ENCODE measurements at places on chromosomes 5 and 9.

- no peak for DNase-seq
These were observed 75.1 kb upstream of the SLC25A51 start for GRCh38 chr9:37978983-37979382.

DNA sequence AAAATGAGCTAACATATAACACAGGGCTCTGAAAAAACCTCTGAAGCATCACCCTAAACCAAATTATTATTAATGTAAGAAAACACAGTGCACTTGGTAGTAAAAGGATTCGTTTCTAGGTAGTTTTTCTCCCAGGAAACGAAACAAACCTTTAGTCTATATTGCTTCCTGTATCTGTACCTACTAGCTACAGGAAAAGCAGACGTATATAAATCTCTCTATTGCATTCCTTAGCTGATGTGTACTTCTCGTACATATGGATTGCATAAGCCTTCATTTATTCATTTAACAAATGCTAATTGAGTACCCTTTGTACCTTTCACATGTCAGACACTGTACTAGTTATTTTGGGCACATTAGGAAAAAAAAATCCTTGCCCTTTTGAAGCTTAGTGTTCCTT lies 85.0 kb upstream of the RASA1 start:
- no peak for DNase-seq

DNA sequence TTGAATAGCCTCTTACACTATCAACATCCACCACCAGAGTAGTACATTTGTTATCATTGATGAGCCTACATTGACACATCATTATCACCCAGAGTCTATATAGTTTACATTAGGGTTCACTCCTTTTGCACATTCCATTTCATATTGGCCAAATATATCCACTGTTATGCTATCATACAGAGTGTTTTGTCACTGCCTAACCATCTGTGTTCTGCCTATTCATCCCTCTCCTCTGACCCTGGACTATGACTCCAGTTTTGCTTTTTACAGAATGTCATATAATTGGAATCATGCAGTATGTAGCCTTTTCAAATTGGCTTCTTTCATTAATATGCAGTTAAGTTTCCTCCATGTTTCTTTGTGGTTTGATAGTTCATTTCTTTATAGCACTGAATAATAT lies 904.7 kb downstream of the TLE1 start:
- DNase-seq, result no peak

GRCh38 chr9:113524468-113524867 lies 60.9 kb downstream of the RGS3 start:
- no peak for DNase-seq

DNA sequence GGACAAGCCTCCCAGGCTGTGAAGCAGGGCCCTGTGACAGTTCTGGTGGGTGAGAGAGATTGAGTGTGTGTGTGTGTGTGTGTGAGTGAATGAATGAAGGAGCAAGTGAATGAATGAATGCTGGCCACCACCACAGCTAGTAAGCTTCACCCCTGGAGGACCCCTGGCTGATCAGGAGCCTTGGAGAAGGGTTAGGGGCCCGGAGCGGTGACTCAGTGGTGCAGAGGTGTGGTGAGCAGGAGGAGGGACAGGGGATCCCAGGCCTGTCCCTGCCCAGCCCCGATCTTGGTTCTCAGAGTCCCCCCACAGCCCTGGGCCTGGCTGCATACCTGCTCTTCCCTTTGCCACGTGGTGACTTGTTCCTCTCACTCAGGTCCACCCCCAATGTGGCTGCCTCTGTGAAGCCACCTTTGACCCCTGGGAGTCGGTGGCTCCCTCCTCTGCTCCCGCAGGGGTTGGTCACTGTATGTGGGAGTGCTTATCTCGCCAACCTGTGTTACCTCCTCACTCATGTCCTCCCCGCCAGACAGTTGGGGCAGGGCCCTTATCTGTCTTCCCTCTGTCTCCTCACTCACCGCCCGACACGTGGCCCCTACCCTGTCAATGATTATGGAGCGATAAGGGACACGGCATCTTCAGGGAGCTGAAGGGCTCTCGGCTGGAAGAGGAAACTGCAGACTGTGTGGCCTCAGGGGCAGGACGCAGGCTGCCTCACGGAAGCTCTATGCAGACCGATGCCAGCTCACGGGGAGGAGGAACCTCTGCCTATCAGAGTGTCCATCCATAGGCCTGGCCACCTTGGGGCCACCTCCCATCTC lies 99.9 kb upstream of the PITX1 start:
- DNase-seq, result no peak
